Pancreas (tissue), 10 donors: ENCODE measurements at places on chromosomes 3 and 15. TPM values are rescaled to one million over a fixed set of nuclear protein-coding genes. Genes with fewer than 3 reads are reported as not detected.

GRCh38 chr3:126526668-126527005, 2.7 kb downstream of the CHST13 start:
- H3K27ac ChIP-seq = no peak overlapping the region
- DNase-seq = no peak
- no peaks in the 10 kb centered on the region for H3K36me3 ChIP-seq
- no peak overlapping the region for H3K4me3 ChIP-seq
- peaks cover 4% of the 10 kb centered on the region for H3K4me1 ChIP-seq

Gene FXR1
- total RNA-seq = 54.3 TPM

Gene SAMD7
- total RNA-seq = not detected

- H3K36me3 ChIP-seq = no peaks in the 10 kb centered on the region
- no peaks in the 10 kb centered on the region for H3K27me3 ChIP-seq
- no peak overlapping the region for H3K27ac ChIP-seq
- DNase-seq = no peak
- H3K4me3 ChIP-seq = no peak overlapping the region
These were observed 58.5 kb downstream of the APBA2 start for GRCh38 chr15:28944286-28944685.

Gene FBXL22
- 0.28 TPM for total RNA-seq

GRCh38 chr3:52030714-52031310, 25.6 kb downstream of the DUSP7 start:
- H3K27ac ChIP-seq = no peak overlapping the region
- H3K27me3 ChIP-seq = no peaks in the 10 kb centered on the region
- no peak for DNase-seq
- no peak overlapping the region for H3K4me3 ChIP-seq
- H3K4me1 ChIP-seq = no peaks in the 10 kb centered on the region

Gene NCKIPSD
- total RNA-seq = 10.2 TPM

GRCh38 chr3:15924914-15925313, 127.1 kb upstream of the ANKRD28 start:
- no peak overlapping the region for H3K4me3 ChIP-seq
- H3K27me3 ChIP-seq = no peaks in the 10 kb centered on the region
- no peak for DNase-seq
- no peak overlapping the region for H3K27ac ChIP-seq
- H3K4me1 ChIP-seq = no peaks in the 10 kb centered on the region

- DNase-seq = no peak
- no peak overlapping the region for H3K27ac ChIP-seq
- no peaks in the 10 kb centered on the region for H3K27me3 ChIP-seq
- H3K4me3 ChIP-seq = no peak overlapping the region
- H3K36me3 ChIP-seq = no peaks in the 10 kb centered on the region
These were observed 352.6 kb downstream of the CGGBP1 start for GRCh38 chr3:87706176-87706575.

GRCh38 chr15:98599909-98600691, 48.2 kb upstream of the IGF1R start:
- DNase-seq = peak; percentile 74
- H3K36me3 ChIP-seq = no peaks in the 10 kb centered on the region
- H3K4me3 ChIP-seq = peak overlapping the region; percentile 15
- H3K27me3 ChIP-seq = no peaks in the 10 kb centered on the region
- H3K27ac ChIP-seq = peak overlapping the region; percentile 80

Gene GPR15
- total RNA-seq = 0.15 TPM

Gene CCR8
- total RNA-seq = not detected

Gene SERPINI2
- total RNA-seq = 376 TPM

GRCh38 chr3:189995129-189995528, 125.6 kb downstream of the P3H2 start:
- no peak for DNase-seq
- no peaks in the 10 kb centered on the region for H3K36me3 ChIP-seq
- H3K27ac ChIP-seq = no peak overlapping the region
- H3K4me1 ChIP-seq = no peaks in the 10 kb centered on the region

DNA sequence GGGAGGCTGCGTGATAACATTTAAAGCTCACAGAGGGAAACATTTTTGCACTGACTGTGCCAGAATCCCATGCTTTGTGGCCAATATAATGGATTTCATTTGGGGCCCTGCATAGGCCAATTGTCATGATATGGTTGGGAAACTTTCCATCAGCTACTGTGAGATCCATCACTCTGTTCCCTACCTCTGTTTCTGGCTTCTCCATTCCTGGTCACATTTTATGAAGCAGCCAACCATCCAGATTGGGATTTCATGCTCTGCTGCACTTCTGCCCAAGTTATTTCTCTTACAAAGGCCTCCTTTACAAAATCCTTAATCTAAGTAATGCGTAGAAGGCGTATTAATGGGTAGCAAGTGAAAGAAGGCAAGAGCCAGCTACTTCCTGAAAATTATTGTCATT, 221.1 kb downstream of the LRTM1 start:
- no peak for DNase-seq
- H3K36me3 ChIP-seq = no peaks in the 10 kb centered on the region

Gene EIF4E3
- 13.2 TPM for total RNA-seq

Gene PARP6
- total RNA-seq = 55.5 TPM

- no peaks in the 10 kb centered on the region for H3K27me3 ChIP-seq
- H3K4me1 ChIP-seq = no peaks in the 10 kb centered on the region
- DNase-seq = no peak
- H3K4me3 ChIP-seq = no peak overlapping the region
- no peak overlapping the region for H3K27ac ChIP-seq
- H3K36me3 ChIP-seq = no peaks in the 10 kb centered on the region
These were observed 13.0 kb upstream of the APOD start for GRCh38 chr3:195596765-195597171.

- no peaks in the 10 kb centered on the region for H3K4me1 ChIP-seq
- no peaks in the 10 kb centered on the region for H3K27me3 ChIP-seq
- no peaks in the 10 kb centered on the region for H3K36me3 ChIP-seq
These were observed 32.5 kb downstream of the NME9 start for GRCh38 chr3:138297059-138297607.
